NCI-H460 (cell line): ENCODE measurements at places on chromosomes 11 and 22. TPM values are rescaled to one million over a fixed set of nuclear protein-coding genes. Genes with fewer than 3 reads are reported as not detected.

SNRPD3 gene
- total RNA-seq = 82.3 and 92.1 TPM in 2 replicates

MMP27 gene
- total RNA-seq = not detected in 2 replicates

OR5D14 gene
- total RNA-seq = not detected in 2 replicates

CDC42EP1 gene
- 43.7 and 59.0 TPM in 2 replicates for total RNA-seq

SPCS2 gene
- 54.0 and 81.9 TPM in 2 replicates for total RNA-seq

SC5D gene
- total RNA-seq = 21.7 and 23.9 TPM in 2 replicates

APOBEC3A gene
- not detected in 2 replicates for total RNA-seq

GALNT18 gene
- total RNA-seq = 4.6 and 6.1 TPM in 2 replicates

MRGPRF gene
- total RNA-seq = 0.43 TPM in 1 of 2 replicates, not detected in the other

CATSPER1 gene
- total RNA-seq = not detected in 2 replicates

TEX54 gene
- total RNA-seq = not detected in 2 replicates

SLC6A5 gene
- total RNA-seq = not detected in 2 replicates

TYMP gene
- 25.8 and 27.3 TPM in 2 replicates for total RNA-seq

P4HA3 gene
- total RNA-seq = 6.7 and 7.4 TPM in 2 replicates

FOLR1 gene
- not detected in 2 replicates for total RNA-seq

OR51B2 gene
- not detected in 2 replicates for total RNA-seq

TNRC6B gene
- total RNA-seq = 8.8 and 10.5 TPM in 2 replicates

ZPR1 gene
- total RNA-seq = 54.3 and 70.3 TPM in 2 replicates

CUL5 gene
- total RNA-seq = 25.4 and 32.2 TPM in 2 replicates

FAM83F gene
- total RNA-seq = 0.07 and 0.09 TPM in 2 replicates

TXN2 gene
- 25.0 and 29.9 TPM in 2 replicates for total RNA-seq

TMEM225 gene
- not detected in 2 replicates for total RNA-seq

ANGPTL5 gene
- total RNA-seq = not detected in 2 replicates

PDE3B gene
- total RNA-seq = 22.0 and 25.2 TPM in 2 replicates

C22orf42 gene
- not detected in 2 replicates for total RNA-seq

RAB36 gene
- total RNA-seq = 0.43 and 0.67 TPM in 2 replicates
